Activated naive CD8-positive, alpha-beta T cell treated with anti-CD3 and anti-CD28 coated beads, Interleukin-2, amount 50 U/mL, for 16 hours (primary cell): ENCODE measurements at places on chromosomes 6 and 20.
A peak's percentile ranks its signal among the peaks of the same experiment; 100 is the strongest.

- DNase-seq: no peak
Observed at GRCh38 chr6:65637289-65638046, 69.6 kb downstream of the EYS start.

- no peak for DNase-seq
Observed at GRCh38 chr6:1613346-1613687, 3.6 kb downstream of the FOXC1 start.

GRCh38 chr20:34389206-34389953 lies 26.3 kb downstream of the ITCH start:
- no peak for DNase-seq

GRCh38 chr20:1841554-1842140 lies 53.6 kb upstream of the SIRPA start:
- DNase-seq: no peak

GRCh38 chr6:52009466-52010140 lies 77.8 kb downstream of the PKHD1 start:
- no peak for DNase-seq

GRCh38 chr6:47519279-47519678 lies 41.7 kb downstream of the CD2AP start:
- no peak for DNase-seq

- DNase-seq: no peak
Observed at GRCh38 chr6:39079197-39080125, 30.9 kb downstream of the GLP1R start.

GRCh38 chr20:62979310-62979709 lies 26.8 kb downstream of the SLC17A9 start:
- DNase-seq: no peak

DNA sequence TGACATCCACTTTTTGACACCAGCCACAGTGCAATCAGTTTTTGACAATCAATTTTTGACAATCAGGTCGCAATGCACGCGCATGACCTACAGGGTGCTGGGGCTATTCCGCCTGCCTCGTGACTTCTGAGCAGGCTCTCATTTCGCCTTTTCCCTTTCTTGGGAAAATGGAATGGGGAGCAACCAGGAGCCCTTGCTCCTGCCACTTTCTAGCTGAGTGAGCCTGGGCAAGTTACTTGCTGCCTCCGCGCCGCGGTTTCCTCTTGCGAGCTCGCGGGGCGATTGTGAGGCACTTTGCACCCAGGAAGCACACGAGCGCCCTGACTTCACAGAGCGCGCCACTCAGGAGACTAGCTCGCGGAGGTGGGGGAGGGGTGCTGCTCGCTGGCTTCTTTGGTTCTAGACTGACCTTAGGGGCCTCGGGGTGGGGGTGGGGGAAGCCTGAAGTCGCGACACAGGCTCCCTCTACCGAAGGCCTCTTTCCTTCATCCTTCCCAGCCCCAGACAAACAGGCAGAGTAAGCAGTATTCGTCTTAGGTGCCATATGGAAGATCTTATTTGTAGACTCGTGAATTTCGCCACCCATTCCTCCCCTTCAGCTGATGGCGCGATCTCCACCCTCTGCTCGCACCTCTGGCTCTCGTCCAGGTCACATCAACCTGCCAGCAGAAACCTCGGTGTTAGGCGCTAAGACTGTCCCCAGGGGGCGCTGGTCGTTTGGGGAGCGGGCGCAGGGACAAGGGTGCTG lies 4.6 kb downstream of the TP53TG5 start:
- DNase-seq: peak; percentile 78

DNA sequence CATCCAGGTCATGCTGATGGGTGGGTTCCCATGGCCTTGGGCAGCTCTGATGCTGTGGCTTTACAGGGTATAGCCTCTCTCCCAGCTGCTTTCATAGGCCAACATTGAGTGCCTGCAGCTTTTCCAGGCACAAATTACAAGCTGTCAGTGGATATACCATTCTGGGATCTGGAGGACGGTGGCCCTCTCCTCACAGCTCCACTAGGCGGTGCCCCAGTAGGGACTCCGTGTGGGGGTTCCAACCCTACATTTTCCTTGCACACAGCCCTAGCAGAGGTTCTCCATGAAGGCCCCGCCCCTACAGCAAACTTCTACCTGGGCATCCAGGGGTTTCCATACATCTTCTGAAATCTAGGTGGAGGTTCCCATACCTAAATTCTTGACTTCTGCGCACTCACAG lies 602.6 kb upstream of the HS3ST5 start:
- no peak for DNase-seq

DNA sequence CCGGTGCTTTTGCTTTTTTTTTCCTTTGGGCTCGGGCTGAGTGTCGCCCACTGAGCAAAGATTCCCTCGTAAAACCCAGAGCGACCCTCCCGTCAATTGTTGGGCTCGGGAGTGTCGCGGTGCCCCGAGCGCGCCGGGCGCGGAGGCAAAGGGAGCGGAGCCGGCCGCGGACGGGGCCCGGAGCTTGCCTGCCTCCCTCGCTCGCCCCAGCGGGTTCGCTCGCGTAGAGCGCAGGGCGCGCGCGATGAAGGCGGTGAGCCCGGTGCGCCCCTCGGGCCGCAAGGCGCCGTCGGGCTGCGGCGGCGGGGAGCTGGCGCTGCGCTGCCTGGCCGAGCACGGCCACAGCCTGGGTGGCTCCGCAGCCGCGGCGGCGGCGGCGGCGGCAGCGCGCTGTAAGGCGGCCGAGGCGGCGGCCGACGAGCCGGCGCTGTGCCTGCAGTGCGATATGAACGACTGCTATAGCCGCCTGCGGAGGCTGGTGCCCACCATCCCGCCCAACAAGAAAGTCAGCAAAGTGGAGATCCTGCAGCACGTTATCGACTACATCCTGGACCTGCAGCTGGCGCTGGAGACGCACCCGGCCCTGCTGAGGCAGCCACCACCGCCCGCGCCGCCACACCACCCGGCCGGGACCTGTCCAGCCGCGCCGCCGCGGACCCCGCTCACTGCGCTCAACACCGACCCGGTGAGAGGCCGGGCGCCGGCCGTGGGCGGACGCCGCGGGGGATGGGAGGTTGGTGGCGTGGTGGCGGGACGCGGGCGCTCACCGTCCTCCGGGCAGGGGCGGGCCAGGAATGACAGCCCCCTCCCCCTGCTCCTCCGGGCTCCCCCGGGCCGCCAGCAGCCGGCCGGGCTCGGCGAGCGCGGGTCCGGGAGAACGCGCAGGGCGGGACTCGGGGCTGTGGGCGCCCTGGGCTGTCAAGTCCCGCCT lies 606 bp downstream of the ID4 start:
- no peak for DNase-seq

DNA sequence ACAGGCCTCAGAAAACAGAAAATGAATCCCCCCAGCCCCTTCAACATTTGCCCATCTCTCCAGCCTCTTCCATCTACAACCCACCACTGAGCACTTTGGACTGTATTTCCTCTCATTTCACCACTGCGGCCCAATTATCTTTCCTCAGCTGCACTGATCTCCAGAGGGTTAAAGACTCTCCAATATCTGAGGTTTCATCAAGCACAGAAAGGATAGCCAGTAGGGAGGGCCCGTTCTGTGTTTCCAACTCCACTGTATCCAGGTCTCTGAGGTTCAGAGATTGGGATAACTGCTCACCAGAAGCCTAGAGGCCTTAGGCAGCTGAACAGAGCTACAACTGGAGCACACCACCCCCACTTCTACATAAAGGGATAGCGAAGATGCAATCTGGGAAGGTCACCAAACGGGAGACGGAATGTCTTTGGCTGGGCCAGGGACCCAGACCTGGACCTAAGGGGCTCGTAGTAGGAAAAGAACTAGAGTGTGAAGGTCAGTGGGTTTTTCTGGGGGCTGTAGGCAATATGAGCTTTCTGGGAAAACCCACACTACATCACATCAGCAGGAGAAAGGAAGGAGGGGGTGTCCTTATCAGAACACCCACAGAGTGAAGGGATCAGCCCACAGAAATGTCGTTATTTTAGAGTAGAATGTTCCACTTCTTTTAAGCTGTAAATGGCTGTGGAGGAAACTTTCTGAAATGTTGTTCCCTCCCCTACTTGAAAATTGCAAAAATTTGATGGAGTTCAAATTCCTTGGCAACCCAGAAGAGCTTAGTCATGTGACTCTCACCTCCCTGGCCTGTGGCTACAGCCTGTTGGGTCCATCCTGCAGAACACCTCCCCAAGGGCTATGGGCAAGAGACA lies 7.3 kb downstream of the KCNK5 start:
- no peak for DNase-seq

DNA sequence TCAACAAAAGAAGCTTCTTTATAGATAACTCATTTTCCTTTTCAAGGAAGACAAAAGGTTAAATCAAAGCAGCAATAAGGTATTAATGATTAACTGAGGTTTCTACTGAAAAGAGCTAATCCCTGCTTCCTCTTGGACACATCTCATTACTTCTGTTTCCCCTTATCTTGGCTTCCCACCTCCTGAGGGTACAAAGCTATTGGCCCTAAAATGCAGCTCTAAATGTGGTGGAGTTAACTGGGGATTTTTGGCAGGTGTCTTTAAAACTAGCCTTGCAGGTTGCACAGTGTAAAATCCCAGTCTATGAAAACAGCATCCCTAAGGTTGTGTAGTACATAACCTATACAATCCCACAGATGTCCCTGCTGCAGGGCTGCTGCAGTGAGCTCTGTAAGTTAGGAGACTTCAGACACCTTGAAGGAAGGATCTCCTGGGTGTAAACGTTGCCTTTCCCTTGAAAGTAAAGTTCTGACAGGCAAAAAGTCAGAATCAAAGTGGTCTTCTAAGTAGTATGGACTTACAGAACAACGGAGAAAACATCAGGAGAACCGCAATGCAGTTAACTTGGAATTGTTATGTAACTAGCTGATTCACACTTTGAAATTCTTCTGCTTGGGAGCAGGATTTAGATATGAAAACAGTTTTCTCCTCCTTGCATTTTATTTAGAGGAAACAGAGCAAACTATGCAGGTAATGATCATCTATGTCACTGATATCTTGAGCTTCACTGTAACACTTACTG lies 71.7 kb upstream of the TRAF3IP2 start:
- no peak for DNase-seq

DNA sequence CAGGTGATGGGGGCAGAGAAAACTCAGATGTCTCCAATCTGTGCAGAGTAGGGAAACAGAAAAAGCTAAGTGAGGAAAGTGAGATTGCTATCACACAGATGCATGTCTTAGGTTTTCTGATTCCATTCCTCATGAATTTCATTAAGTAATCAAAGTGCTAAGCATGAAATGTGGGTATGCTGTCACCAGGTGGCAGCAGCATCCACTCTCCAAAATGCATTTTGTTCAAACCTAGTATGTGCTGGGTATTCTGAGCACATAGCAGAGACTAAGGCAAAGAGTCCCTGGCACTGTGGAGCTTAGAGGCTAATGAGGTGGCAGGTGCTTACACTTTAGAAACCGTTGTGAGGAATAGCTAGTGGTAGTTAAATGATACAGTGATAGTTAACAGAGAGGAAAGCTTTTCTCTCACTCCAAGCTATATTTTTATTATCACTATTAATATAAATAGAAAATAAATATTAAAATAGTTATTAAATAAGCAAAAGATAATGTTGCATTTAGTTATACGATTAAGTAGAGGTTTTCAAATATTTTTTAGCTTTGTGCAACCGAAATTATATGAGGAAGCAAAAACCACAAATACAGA lies 179.5 kb downstream of the CDH26 start:
- DNase-seq: no peak

DNA sequence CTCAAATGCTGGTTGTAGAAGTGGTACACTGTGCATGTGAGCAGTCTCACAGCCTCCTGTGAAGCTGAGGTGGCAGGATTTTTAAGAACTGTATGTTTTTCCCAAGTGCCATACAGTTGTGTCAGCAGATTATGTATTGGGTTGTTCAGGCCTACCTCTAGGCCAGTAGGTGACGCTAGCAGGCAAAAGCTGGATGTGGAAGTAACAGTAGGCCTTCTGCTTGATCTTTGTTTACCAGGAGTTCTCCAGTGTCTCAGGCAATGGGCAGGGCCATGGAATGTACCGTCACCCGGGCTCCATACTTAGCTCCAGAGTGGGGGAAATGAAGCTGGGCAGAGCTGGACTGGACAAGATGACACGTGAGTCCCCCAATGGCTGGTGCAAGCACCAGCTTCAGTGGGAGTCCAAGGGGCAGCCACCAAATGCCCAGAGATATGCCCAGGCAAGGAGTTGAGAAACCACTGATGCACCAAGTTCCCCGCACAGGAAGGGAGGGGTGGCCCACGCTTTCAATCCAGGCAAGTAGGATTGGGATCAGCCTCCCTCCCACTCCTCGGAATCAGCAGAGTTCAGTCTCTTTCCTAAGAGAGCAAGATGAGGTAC lies 289.7 kb downstream of the HTR1B start:
- DNase-seq: no peak
